ENCODE measurements at places on chromosomes 11 and 22.

DNA sequence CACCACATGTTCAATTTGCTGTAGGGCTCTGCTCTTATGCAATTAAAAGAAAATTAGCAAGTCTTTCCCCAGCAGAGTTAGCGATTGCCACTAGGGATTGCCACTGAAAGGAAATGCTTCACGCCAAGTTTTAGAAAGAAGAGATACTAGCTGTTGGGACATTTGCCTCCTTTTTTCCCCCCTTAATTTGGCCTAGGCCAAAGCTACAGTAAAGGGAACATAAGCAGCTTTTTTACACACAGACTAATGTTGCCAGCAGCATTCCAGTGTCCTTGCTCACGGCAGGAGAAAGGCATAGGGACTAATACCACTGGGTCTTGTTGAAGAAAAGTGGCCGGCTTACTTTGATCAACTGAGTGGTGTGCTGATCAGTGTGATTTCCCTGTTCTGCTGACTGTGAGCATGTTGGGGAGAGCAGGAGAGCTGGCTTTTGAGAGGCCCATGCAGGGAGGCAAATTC lies 71.2 kb downstream of the PHF21A start:
- no peak overlapping the region for H3K27ac ChIP-seq
- H3K4me1 ChIP-seq = peaks cover 44% of the 10 kb centered on the region
- no peaks in the 10 kb centered on the region for H3K27me3 ChIP-seq
- peak; percentile 57 for ATAC-seq
- H3K36me3 ChIP-seq = no peaks in the 10 kb centered on the region

DNA sequence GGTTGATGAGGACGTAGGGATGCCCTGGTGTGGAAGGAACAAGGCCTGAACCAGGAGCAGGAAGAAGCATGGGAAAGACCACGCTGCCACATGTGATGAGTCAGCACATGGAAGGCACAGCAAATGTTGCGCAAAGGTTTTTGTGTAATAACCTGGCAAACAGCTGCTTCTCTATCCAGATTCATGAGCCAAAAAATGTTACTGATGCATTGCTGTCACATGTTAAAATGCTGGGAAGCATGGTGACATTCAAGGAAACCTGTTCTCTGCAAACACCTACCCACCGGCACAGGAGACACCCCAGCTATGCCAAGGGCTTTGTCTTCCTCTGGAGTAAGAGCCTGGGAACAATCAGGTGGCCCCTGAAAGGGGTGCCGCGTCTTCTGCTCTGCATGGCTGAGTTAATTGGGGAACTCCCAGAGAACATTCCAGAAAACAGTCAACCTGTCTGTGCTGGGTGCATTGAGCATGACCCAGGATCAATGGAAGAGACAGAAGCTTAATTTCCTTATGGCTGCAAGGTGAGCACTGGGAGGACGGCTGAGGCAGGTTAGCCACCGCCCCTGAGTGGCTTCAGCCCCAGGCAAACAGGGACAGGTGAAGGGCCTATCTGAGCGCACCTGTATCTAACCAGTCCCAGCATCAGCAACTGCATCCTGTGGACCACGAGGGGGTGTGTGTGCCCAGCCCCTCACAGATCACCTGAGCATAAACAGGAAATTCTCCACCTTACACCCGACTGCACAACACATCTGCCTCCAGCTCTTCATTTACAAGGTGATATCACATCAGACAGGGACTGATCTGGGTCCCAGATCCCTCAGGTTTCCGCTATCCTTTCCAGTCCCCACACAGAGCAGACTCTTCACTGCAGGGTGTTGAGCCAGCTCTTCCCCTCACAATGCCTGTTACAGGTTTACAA lies 108.4 kb downstream of the GGTLC2 start:
- ATAC-seq = peak; percentile 68
- peaks cover 7% of the 10 kb centered on the region for H3K27me3 ChIP-seq
- no peaks in the 10 kb centered on the region for H3K4me1 ChIP-seq
- H3K36me3 ChIP-seq = no peaks in the 10 kb centered on the region
- H3K27ac ChIP-seq = no peak overlapping the region
- no peak overlapping the region for H3K4me3 ChIP-seq

- H3K36me3 ChIP-seq = no peaks in the 10 kb centered on the region
- H3K4me1 ChIP-seq = no peaks in the 10 kb centered on the region
- H3K27ac ChIP-seq = no peak overlapping the region
These were observed 214.7 kb downstream of the TENM4 start for GRCh38 chr11:79226126-79226525.

GRCh38 chr11:94141511-94142307 lies 13.1 kb downstream of the PANX1 start:
- H3K4me1 ChIP-seq = no peaks in the 10 kb centered on the region
- no peak overlapping the region for H3K27ac ChIP-seq
- H3K27me3 ChIP-seq = no peaks in the 10 kb centered on the region
- no peak for ATAC-seq
- H3K36me3 ChIP-seq = no peaks in the 10 kb centered on the region
- no peak overlapping the region for H3K4me3 ChIP-seq

DNA sequence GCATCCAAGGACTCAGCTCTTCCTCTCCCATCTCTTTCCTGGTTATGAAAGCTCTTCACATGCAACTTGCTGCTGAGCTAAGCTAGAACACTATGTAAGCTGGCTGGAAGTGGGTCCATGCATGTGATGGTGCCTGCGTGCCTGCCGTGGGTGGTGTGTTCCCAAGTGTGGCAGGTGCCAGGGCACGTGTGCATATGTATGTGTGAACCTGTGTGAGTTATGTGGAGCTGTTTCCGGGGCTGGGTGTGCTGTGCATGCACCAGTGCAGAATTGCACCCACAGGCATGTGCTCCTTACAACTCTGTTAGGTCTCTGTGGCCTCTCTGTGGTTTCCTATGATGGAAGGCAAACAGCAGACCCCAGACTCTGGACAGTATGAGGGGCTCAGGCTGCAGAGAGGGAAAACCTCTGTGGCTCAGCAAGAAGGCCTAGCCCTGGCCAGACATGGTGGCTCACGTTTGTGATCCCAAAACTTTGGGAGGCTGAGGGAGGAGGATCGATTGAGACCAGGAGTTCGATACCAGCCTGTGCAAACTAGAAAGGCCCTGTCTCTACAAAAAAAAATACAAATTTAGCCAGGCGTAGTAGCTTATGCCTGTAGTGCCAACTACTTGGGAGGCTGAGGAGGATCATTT lies 4.1 kb upstream of the P2RY6 start:
- H3K4me3 ChIP-seq = no peak overlapping the region
- H3K27me3 ChIP-seq = peaks cover 52% of the 10 kb centered on the region
- H3K4me1 ChIP-seq = no peaks in the 10 kb centered on the region
- no peaks in the 10 kb centered on the region for H3K36me3 ChIP-seq
